Activated CD4-positive, alpha-beta T cell treated with anti-CD3 and anti-CD28 coated beads, Interleukin-2, amount 10 ng/mL, durations not matched to agents 7 days and 5 days (primary cell): ENCODE measurements at places on chromosomes 1 and 21.

- DNase-seq, result no peak
Measured at GRCh38 chr1:227390525-227390924, 72.2 kb upstream of the CDC42BPA start.

DNA sequence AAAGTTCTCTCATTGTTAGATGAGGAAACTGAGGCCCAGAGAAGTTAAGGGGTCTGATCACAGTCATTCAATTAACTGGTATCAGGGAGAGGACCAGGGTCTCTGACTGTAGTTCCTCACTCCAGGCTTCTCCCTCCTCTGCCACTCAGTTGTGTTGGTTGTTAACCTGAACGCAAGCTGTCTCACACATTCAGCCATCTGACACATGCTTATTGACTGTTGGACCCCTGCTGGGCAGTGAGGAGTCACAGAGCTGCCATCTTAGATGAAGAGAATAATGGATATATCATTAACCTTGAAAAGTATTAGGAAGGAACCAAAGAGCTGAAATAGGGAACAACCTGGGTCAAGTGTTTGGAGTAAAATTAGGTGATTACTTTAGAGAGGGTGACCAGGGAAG, 194.8 kb downstream of the ZZZ3 start:
- DNase-seq, result no peak

DNA sequence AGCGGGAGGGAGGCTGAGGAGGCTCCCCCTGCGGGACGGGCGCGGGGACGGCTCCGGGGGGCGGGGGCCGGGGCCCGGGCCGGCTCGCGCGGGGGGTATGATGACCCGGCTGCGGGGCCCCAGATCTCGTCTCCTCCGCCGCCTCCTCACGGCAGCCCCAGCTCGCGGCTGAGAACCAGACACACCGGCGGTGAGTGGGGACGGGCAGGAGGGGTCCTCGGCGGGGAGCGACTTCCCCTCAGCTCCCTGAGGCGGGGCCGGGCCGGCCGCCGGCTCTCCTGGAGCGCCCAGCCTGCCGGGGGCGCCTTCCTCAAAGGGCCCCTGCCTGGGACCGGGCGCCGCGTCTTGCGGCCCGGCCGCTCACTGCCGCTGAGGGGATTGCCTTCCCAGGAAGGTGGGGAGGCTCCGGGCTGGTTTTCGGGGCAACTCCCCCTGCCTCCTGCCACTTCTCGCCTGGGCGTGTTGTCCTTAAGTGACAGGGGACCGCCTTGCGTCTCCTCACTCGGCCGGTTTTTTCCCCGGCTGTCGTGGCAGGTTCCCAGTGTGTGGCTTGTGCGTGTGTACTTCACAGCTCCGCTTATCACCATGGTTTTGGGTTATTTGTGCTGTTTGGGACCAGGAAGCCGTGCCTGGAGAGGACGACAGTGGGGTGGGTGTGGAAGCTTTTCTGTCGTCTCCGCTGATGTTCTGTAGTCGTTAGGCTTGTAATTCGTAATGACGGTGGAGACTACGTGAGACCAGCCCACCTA, 800 bp downstream of the HIPK1 start:
- peak; percentile 68 for DNase-seq

DNA sequence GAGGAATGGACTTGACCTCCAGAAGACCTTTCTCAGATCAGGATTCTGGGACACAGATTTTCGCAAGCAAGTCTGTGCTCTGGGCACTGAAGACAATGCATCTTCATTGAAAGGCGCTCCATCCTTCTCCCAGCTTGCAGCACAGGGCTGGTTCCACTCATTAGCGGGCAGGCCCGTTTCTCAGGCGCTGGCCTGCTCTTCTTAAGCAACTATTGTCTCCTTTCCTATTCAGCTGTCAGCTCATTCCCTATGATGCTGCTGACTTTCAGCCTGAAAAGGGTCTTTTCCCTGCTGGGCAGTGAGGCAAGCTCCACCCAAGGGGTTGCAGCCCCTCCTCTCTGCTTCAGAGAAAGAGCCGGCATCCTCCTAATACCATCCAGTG, 91.9 kb upstream of the PLXNA2 start:
- DNase-seq, result no peak

DNA sequence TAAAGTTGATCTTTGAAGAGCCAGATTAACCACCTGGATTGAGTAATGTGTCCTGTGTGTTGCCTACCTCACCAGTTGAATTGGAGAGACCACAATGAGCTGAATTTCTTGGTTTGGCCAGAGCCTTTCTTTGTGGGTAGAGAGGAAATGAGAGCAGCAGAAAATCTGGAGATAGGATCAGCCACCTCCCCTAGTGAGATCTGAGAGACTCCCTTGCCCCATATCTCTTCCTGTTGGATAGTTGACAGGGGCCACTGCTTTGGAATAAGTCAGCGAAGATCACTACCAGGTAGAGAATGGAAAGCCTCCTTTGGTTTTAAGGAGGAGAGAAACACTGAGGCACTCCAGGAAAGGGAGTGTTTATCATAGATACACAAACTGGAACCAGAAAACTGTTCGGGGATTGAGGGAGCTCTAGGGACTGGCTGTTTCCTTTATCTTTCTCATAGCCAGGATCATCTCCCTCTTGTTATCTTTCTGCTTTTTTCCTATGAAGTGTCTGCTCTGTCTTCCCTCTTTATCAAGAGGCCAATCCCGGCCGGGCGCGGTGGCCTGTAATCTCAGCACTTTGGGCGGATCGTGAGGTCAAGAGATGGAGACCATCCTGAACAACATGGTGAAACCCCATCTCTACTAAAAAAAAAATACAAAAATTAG, 21.3 kb upstream of the ZNF326 start:
- DNase-seq, result no peak

DNA sequence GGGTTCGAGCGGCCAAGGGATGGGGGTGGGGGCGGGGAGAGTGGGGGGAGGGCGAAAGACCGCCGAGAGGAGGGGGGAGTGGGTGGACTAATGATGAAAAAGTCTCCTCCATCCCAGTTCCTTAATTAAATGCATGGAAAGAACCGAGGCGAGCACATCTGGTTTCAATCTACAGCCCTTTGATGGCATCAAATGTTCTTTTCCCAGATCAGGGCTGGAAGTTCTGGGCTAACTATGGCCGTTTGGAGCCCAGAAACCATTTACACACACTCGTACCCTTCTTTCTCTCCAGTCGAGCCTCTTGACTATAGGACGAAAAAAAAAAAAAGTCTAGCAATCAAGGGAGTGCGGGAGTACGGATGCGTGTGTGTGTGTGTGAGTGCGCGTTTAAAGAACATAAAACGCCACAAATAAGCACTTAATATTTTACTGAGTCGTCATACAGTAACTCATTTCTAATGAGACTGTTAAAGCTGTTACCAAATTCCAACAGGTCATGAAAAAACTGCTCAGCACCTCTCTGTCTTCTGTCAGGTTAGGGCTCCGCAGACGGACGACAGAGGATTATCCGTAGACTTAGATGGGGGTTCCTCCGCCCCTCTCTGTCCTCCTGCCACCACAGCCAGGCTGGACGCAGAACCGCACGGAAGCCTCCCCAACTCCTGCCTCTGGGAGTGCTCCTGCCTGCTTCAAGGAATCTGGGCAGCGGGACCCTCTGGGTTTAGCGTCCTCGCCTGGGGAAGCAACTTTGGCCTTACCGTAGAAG, 2.1 kb upstream of the PRRX1 start:
- no peak for DNase-seq

DNA sequence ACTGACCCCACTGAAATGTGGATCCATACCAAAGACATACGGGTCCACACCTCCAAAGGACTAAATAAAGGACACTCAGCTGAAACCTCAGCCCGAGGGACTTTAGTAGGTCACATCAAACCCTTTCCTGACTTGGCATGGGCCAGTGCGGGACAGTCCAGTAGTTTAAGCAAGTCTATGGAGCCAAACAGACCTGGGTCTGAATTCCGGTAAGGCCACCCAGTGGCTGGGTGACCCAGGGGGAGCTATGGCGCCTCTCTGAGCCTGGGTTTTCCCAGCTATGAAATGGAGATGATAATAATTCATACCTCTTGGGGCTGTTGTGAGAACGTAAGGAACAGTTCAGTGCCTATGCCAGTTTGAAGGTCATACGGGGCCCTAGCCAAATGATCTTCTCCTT, 36.2 kb upstream of the ZBTB40 start:
- no peak for DNase-seq

DNA sequence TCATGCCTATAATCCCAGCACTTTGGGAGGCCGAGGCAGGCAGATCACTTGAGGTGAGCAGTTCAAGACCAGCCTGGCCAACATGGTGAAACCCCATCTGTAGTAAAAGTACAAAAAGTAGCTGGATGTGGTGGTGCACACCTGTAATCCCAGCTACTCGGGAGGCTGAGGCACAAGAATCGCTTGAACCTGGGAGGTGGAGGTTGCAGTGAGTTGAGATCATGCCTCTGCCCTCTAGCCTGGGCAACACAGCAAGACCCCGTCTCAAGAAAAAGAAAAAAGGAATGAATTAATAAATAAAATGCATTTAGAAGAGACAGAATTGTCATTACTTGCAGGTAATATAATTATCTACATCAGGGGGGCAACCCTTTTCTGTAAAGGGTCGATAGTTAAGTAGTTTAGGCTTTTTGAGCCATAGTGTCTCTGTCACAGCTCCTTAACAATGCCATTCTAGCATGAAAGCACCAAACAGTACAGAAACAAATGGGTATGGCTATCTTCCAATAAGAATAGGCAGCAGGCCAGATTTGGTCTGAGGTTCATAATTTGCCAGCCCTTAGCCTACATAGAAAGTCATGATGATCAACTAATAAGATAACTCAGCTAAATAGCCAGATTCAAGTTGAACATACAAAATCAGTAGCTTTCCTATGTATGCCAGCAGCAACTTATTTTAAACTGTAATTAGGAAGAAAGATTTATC, 56.8 kb downstream of the RPRD2 start:
- DNase-seq, result no peak

- no peak for DNase-seq
Measured at GRCh38 chr1:226979517-226980121, 39.5 kb downstream of the COQ8A start.

DNA sequence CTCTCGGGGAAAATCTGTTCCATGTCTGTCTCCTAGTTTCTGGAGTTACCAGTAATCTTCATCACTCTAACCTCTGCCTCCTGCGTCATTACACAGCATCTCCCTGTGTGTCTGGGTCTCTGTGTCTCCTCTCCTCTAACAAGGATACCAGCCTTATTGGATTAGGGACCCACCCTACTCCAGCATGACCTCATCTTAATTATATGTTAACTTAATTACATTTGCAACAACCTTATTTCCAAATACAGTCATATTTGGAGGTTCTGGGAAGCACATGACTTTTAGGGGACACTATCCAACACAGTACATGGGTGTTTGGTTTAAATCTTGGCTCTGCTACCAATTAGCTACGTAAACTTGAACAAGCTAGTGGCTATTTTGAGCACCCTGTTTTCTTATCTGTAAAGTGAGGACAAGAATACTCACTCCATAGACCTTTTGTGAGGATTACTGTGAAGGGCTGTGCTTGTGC, 83.9 kb upstream of the SGIP1 start:
- no peak for DNase-seq

DNA sequence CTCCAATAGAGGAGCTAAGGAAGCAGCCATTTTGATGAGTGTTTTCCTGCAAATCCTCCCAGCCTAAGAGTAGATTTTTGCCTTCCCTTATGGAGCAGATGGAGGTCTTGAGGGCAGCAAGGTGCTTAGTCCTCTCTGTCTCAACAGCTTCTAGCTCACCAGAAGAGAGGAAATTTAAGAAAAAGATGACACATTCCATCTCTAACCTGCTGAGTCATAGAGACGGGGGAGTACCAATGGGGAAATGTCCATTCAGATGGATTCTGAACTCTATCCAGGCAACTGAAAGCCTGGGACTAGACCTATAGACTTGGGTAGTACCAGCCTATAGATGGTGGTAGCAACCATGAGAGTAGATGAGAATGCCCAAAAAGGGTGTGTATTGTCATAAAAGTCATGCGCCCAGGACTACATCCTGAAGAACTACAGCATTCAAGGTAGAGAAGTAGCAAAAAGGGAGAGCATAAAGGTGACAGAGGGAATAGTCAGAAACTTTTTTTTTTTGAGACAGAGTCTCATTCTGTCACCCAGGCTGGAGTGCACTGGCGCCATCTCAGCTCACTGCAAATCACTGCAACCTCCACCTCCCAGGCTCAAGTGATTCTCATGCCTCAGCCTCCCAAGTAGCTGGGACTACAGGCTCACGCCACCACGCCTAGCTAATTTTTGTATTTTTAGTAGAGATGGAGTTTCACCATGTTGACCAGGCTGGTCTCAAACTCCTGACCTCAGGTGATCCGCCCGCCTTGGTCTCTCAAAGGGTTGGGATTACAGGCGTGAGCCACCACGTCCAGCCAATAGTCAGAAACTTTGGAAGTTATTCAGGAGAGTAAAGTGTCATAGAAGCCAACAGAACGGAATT, 10.7 kb upstream of the ELOA start:
- DNase-seq, result no peak

DNA sequence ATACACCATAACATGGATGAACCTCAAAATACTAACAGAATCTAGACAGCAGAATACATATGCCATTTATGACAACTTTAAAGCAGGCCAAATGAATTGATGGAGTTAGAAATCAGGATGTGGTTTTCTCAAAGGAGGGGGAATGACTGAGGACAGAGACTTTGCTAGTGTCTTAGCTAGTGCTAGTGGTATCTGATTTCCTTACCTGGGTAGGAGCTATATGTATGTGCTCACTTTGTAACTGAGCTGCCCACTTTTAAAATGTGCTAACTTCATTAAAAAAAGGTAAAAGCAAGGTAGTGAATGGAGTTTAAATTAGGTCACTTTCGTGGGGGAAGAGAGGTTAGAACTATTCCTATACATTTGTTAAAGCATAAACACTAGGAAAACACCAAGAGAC, 2.6 kb downstream of the GTF2B start:
- no peak for DNase-seq

DNA sequence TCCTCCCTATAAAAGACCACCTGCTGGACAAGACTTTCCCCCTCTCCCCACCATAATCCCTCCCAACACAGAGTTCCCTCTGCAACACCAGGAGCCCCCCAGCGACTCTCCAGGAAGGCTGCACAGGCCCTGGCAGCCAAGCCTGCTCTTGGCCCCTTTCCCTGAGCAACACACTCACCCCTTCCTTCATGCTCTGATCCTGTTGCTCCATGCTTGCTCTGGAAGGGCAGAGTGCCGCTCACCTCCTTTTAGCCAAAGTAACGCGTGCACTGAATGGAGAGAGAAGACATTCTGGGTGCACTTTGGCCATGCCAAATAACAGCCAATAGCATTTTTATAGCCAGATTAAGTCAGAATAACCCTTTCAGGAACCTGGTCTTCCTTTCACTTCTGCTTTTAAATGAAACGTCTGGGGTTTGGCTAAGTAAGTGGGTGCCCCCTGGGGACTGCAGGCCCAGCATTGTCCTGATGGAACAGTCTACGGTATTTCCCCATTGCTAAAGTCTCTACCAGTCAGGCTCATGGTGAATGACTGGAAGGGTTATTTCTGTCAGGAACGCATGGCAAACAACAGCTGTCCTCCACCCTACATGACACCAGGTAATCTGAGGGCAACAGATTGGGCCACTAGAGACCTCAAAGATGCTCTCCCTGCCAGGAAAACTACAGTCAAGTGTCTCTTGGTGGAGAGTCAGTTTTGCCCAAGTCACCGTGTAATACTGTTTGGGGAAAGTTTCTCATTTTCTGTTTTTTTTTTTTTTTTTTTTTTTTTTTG, at the start of gene SLC2A5:
Gene SLC2A5, minus strand, starts transcription at position 310 of the 775 bp plus-strand sequence. Its CDS starts 99 bp downstream, at position 211.
- DNase-seq, result no peak

- DNase-seq, result no peak
Measured at GRCh38 chr21:22132358-22133071, 1134.3 kb downstream of the NCAM2 start.
